ENCODE measurements at places on chromosomes 6 and 20.

- DNase-seq, result no peak
These were observed 151.8 kb upstream of the MYLIP start for GRCh38 chr6:15977050-15977449.

GRCh38 chr20:46523696-46524328 lies 10.5 kb upstream of the ZNF334 start:
- no peak for DNase-seq

DNA sequence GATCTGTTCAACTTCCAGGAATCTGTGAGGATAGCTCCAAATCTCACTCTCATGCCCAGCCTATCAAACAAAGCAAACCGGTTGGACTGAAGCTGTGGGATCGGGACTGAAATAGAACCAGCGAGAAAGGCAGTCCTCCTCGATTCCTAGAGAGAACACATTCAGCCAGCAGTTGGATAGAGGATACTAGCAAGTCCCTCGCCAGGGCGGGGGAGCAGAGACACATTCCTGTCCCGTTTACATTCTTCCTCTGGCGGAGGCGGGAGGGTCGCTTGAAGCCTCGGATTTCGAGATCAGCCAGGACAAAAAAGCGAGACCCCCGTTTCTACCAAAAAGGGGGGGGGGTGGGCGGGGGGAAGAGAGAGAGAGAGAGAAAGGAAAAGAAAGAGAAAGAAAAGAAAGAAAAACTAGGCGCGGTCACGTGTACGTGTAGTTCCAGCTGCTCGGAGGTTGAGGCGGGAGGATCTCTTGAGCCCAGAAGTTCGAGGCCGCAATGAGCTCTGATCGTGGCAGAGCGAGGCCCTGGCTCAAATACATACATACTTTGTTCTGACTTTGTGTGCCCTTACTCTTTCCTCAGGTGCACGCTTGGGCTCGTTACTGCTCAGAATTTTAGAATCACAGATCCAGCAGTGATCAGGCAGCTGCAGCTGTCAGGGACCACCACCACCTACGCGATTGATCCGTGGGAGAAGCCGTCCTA lies 19.5 kb downstream of the ZNF311 start:
- peak; percentile 93 for DNase-seq

- no peak for DNase-seq
These were observed 523 bp downstream of the CDS2 start for GRCh38 chr20:5127204-5127858.

- no peak for DNase-seq
These were observed 12.9 kb downstream of the ITCH start for GRCh38 chr20:34375977-34376430.

- DNase-seq, result peak; percentile 2
These were observed 236.0 kb downstream of the ADGRG6 start for GRCh38 chr6:142537612-142538478.

GRCh38 chr20:16606468-16607070 lies 33.3 kb upstream of the KIF16B start:
- no peak for DNase-seq

GRCh38 chr6:100575921-100576320 lies 111.2 kb upstream of the SIM1 start:
- no peak for DNase-seq

DNA sequence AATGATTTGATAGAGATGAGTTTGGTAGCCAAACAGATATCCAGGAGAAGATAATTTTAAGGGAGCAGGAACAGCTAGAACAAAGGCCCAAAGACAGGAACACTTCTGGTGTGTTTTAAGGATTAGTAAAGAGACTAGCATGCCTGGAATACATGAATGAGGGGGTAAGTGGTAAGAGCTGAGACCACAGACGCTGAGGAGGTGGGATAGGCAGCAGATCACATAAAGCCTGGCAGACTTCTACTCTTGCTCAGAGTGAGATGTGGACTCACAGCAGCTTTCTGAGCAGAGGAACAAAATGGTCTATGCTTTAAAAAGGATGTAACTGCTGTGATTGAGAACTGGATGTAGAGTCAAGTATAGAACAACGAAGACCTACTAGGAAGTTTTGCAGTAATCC lies 100.1 kb downstream of the EPHA7 start:
- no peak for DNase-seq

- no peak for DNase-seq
These were observed 18.2 kb downstream of the GNAS-AS1 start for GRCh38 chr20:58832457-58832856.

DNA sequence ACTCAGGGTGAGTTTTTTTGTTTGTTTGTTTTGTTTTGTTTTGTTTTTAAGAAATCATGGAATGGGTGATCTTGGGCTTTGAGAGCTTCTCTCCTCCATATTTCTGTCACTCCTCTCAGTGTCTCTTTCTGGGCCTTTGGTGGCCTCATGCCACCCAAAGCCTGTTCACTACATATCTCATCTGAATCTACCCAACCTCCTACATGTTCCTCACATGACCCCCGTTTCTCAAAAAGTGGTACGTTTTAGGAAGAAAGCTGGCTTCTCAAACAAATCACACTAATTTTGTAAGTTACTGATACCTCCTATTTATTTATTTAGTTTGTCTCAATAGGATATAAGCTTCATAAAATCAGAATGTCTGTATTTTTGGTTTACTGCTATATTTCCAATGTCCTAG lies 80.0 kb downstream of the SESN1 start:
- no peak for DNase-seq

GRCh38 chr6:44624226-44624625 lies 236.7 kb downstream of the CDC5L start:
- DNase-seq, result no peak

DNA sequence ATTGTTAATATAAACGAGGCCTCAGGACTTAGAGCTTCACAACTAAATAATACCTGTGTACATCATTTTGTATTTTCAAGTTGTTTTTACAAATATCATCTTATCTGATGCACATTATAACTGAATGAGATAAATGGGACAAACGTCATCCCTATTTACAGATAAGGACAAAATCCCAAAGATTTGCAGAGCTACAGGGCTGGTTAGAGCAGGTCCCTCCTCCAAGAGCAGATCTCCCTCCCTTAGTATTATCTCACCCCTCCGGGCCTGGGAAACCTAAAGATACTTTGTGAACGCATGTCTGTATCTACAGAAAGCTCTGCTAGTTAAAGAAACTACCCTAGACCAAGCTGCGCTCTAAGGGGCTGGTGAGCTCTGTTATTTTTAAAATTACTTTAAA lies 130.4 kb upstream of the PROKR2 start:
- DNase-seq, result no peak

DNA sequence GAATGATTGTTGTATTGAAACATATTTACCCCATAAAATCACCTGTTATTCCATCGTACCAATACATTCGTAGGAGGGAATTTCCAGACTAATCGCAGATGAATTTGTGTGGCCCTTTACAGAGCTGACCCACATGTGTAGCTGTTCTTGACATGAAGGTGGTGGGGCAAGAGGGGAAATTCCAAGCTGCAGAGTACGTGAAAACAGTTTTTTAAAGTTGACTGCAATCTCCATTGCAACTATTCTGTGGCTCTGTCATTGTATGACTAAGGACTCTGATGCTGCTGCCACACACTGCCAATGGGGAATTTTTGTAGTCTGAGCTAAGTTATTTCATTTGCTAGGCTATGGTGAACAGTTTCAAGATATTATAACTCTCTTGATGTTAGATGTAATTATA lies 46.4 kb upstream of the ADTRP start:
- DNase-seq, result no peak

GRCh38 chr20:60306105-60306504 lies 347.9 kb downstream of the CDH26 start:
- DNase-seq, result no peak

DNA sequence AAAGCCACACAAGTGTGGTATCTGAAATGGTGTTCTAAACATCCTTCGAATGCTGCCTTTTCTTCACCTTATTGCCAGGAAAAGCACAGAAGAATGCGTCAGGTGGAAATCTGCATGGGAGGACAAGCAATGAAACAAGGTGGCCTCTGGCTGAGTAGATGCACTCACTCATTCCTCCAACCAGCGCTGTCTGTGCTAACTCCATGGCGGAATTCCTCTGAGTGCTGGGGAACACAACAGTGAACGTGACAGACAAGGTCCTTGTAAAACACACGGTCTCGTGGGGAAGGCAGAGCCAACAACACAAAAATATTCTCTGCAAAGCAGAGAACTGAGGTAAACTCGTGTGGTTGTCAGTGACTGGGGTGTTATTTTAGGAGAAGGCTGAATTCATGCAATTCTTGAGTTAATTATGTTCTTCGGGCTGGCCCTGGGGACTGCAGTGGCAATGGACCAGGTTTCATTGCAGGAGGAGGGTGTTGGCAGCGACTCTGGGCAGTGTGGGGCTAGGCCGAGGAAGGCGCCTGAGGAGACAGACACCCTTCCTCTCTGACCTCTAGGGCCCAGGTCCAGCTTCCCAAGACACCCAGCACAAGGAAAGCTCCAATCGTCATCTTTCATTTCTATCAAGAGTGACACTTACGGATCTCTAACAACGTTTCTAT lies 339.7 kb downstream of the PRKN start:
- no peak for DNase-seq

DNA sequence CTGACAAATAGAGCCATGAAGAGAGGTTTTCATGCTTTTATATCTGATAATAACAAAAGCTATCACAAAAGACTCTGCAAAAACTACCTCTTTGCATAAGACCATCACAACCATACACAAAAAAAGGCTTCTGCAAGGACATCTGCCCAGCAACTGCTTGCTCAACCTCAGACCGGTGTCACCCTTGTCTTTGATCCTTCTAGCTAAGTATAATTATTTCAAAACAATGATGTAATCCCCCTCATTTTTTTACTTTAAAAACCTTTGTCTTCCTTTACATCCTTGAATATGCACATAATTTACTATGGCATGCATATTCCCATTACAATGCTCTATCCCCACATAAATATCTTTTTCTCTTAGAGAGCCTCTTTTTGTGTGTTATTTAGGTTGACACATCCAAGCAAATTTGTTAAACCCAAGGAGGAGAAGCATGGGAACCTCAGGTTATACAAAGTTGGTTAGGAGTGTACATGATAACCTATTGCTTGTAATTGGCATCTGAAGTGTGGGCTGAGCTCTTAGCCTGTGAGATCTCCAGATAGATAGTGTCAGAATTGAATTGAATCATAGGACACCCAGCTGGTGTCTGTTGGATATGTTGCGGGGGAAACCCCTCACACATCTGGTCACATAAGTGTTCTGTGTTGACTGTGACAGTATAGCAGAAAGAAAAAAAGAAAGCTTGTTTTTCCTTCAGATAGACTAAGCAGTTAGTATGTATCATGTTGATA lies 20.7 kb upstream of the CGA start:
- DNase-seq, result no peak

DNA sequence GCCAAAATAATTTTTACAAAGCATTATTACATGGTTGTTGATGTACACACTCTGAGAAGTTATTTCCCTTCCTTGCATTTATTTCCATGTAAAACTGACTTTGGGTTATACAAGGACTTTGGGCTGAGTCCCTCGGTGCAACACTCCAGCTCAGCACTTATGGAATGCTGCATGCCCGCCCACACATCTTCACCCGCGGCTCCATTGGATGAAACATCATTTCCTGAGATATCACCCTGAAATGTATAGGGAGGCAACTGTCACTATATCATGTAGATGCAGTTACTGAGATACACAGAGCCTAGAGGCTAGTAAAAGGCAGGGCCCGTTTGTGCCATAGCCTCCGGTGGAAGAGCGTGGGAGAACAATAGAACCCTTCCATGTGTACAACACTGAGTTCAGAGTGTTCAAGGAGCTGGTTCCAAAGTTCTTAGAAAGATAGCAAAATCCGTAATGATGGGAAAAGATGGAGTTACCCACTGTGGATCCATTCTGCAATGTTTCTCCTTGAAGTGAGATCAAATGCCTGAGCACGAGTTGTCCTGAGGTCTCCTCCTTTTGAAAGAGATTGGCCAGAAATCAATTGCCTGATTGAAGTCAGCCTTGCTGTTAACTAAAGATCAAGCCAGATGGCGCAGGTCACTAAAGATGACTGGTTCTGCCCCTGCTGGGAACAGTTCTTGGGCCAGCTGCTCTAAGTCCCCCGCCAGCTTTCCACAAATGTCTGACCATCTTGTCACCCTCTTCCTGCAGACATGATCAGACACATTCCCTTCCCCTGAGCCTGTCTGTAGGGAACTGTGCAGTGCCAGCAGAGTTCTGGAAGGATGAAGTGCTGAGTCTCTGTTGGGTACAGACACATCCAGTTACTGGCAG lies 100.9 kb upstream of the IYD start:
- DNase-seq, result peak; percentile 53

DNA sequence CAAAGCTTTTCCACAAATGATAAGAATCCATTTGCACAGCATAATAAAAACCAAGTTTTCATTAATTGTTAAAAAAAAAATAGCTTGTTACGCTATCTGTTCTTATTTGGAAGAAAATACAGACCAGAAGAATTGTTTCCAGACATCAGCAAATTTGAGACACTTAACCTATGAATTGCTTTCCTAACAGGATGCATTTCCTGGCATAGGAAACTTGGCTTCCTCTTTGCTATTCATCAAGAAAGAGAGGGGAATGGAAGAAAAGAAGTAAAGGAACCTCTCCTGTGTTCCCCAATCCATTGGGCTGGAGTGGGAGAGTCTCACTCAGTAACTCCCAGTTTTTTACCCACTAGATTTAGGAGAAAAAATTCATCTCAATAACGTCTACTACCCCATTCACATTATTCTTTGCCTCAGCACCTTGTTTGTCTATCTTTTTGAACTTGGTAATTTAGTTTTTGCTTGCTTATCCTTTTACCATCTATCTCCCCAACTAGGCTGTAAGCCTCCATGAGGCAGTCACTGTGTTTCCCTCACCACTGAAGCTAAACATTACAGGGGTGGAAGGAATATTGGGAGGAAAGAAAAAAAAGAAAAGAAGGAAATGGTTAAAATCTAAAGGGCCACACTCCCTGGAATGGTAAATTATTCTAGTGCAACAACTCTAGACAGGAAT lies 150.3 kb downstream of the COL21A1 start:
- DNase-seq, result no peak

GRCh38 chr20:7959484-7959883 lies 19.2 kb upstream of the HAO1 start:
- no peak for DNase-seq

DNA sequence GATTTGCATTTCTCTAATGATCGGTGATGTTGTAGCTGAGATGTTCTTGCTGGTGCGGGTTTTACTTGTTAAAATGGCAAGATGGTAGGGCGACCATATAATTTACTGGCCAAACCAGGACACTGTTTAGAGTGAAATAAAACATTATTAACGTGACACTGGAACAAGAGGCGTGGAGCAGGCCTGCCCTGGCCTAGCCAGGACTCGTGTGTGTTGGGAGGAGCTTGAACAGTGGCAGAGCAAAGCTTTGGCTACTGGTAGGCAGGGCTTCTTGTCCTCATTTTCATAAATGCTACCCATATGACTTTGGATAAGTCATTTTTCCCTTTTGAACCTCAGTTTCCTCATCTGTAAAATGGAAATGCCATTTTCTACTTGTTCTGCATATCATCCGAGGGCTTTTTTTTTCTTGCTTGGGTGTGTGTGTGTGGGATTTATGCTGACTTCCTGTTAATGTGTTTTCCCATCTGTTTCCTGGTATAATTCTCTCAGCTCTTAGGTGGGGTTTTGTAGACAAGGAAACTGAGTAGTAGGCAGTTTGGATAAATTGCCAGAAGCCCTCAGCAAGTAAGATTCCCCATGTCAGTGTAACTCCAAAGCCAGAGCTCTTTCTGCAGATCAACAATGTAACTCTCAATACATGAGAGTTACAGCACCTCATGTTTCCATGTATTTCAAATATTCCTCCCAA lies 81.7 kb downstream of the TOX2 start:
- no peak for DNase-seq
